ENCODE measurements at places on chromosomes 12 and 14.

DNA sequence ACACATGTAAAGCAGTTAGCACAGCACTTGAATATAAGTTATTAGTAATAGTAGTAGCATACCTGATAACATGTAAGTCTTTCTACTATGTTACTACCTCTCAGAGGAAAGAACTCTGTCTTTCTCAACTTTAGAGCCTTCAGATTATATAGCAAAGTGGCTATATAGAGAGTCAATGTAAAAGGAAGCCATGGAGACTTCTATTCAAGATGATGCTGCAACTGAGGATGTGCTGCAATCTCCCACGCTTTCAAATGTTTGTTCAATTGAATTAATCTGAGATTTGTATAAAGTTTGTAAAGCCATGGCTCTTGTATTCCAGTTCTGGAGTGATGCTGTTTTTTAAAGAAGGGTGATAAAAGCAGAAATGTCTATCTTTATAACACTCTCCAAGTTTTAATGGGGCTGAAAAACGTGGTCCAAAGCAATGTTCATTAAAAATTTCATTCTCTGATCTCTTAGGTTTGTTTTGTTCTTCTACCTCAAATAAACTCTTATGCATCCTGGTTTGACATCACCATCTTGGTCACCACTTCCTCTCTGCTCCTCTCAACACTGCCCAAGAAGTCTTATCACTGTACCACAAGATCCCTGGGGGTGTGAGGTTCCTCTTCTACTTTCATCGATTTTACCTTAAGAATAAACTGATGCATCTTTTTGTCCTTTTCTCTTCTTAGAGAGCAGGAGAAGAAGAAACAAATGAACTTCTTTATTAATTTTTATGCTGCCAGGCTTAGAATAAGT, 40.6 kb downstream of the C12orf42 start:
- DNase-seq, result no peak

- DNase-seq, result no peak
These were observed 191.9 kb downstream of the RAD51B start for GRCh38 chr14:68011406-68012028.

DNA sequence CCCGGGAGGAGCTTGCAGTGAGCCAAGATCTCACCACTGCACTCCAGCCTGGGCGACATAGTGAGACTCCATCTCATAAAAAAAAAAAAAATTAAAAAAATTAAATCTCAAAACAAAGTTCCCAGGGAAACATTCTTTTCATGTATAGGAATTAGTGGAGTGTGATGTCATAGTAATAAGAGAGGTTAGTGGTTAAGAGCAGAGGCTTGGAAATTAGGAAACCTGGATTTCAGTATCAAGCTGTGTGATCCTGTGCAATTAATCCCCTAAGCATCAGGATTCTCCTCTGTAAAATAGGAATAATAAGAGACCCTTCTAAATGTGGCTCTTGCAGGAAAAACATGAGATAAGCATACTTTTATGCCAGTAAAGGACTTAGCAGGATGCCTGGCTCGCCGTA, 3.1 kb upstream of the TXNRD1 start:
- DNase-seq, result no peak

DNA sequence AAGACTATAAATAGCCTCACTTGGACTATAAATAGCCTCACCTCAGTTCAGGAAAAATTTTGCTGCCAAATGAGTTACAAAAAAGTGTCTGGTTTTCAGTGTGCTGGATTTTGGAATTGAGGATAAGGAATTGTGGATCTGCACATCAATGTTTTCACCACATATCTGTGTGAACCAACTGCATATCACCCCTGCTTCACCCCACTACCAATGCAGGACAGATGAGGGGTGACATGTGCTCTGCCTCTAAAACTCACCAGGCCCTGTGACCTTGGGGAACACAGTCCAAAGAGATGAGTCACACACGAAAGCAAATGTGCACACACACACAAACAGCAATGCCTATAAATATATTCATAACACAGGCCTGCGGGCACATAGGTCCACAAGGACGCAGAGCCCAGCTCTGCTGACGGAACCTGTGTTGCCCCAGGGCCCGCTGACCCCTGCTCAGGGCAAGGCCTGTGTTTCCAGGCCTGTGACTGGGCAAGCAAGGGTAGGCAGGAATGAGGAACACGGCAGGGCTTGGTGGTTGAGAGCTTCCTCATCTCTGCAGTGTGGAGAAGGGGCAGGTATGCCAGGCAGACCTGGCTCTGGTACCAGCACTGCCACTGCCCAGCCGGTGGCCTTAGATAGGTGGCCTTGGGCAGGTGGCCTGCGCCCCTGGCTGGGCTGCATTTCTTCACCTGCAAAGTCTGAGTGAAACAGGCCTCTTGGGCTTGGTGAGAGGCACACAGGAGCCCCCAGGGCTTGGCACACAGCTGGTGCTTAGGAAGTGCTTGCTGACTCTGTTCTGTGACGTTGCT, 82.4 kb downstream of the ARL6IP4 start:
- peak; percentile 67 for DNase-seq

GRCh38 chr12:119211884-119212283, 33.2 kb downstream of the HSPB8 start:
- no peak for DNase-seq

DNA sequence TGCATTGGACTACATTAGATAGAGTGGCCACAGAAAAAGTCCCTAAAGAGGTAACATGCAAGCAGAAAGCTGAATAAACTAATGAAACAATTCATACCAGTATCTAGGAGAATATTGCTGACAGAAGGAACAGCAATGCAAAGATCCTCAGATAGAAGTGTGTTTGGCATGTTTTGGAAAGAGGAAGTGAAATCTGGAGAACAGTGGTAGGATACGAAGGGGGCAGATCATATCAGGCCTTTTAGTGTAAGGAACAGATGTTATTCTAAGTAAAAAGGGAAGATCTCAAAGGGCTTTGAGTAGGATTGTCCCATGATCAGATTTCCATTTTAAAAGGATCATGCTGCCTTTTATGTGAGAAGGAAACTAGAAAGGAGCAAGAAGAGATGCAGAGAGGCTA, 342.9 kb downstream of the PAWR start:
- no peak for DNase-seq

- DNase-seq, result no peak
These were observed 1214.3 kb upstream of the TMEM132C start for GRCh38 chr12:127052511-127053232.

DNA sequence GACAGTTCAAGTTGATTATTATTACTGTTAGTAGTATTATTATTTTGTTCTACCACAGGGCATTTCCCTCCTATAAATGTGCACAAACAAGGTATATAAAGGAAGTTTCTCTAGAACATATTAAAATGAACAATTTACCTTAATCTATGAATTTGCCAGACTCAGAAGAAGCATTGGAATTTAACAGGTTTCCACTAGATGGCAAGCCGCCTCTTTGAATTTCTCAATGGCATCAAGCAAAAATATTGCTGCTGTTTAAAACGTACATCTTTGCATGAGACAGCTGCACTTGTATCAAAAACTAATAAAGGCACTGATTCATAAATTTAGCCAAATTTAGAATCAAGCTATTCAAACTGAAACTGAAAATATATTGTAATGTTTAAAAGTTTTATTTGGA, 34.6 kb upstream of the MIS18BP1 start:
- no peak for DNase-seq

GRCh38 chr14:106848330-106849121, 1322.1 kb downstream of the TMEM121 start:
- DNase-seq, result no peak

GRCh38 chr14:69149461-69150244, 3.3 kb downstream of the DCAF5 start:
- no peak for DNase-seq

DNA sequence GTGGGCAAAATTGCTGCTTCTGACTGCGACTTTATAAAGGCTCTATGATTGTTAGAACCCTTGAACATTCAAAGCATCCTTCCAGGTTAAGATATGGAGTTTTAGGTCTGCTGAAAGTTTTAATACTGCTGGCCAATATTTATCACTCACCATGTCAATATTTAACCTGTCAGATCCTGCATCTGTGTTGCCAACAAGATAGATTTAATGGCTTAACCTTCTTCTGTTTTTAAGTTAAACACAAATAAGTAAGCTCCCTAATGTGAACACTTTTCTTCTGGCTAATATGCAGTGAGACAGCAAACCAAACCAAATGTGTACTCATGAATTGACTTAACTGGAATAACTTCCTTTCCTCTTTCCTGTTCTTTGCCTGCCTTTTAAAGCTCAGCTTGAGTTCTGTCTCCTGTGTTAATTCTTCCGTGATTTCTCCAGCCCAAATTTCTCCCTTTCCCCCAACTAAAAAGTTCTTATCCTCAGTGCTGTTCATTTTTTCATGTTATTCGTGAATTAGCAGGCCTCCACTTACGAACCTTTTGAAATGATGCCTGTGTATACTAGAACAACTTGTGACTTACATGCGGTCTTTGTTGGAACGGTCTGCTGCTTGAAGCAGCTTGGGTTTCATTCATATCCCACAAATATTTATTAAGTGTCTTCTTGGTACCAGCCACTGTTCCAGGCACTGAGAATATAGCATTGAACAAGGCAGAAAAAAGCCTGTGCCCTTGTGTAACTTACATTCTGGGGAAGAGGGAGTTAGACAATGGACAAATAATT, 9.1 kb downstream of the FBXW8 start:
- DNase-seq, result no peak

- no peak for DNase-seq
These were observed 128.6 kb downstream of the ZFP36L1 start for GRCh38 chr14:68664225-68664681.

GRCh38 chr14:67167420-67168109, 21.7 kb upstream of the GARIN2 start:
- no peak for DNase-seq

DNA sequence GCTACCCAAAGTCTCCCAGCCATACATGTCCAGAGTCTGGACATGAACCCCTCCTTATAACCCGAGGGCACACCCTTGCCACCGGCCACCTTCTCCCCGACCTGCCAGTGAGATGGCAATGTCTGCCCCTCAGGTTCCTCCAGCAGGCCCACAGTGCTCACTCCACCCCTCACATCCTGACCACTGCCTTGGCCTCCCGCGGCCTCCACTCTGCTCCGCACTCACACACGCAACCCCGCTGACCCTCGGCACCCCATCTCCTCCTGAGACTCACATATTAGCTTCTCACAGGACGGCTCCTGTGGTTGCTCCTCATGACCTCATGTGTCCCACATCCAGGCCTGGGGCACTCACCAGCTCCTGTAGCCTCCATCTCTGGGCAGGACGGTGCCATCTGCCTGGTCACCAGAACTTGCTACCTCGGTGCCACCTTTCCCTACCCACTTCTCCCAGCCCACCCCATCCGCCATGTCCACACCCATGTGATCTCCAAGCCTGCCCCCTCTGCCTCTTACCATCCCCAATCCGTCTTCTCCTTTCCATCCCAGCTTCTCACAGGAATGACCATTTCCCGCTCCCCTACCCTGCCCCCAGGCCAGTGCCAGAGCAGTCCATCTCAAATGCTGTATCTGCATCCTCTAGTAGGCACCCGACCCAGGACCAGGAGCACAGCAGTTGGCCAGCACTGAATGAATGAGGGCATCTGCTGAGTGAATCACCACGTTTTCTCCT, 198.6 kb upstream of the DIO3 start:
- no peak for DNase-seq

DNA sequence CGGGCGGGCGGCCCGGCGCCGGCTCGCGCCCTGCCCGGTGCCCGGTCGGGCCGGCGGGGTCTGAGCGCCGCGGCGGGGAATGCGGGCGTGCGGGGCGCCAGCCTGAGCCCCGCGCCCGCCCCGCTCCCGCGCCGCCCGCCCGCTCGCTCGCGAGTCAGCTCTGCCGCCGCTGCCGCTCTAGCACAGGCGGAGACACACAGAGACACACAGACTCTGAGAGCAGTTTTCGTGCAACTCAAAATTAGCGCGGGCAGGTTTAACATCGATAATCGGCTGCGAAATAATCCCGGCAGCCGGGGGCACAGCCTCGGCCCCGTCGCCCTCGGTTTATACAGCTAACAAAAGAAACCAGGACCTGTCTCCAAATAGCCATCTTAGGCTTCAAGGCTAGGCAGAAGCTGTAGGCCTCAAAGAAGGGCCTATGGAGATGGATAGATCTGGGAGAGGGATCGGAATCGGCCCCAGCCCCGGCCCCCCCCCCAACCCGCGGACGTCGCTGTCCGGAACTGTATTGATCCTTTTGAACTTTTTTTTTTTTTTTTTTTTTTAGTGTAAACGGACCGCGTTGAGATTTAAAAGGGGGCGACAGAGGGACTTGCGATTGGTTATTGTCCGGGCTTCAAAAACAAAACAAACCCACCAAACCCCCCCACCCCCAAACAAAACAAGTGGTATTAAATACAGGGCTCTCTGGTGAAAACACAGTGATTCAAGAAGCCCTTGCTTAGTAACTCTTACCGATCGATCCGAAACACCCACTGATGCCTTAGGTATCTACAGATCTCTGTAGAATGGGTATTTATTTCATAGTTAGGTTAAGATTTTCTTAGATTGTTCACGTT, 1.1 kb downstream of the ARID2 start:
- peak; percentile 67 for DNase-seq

DNA sequence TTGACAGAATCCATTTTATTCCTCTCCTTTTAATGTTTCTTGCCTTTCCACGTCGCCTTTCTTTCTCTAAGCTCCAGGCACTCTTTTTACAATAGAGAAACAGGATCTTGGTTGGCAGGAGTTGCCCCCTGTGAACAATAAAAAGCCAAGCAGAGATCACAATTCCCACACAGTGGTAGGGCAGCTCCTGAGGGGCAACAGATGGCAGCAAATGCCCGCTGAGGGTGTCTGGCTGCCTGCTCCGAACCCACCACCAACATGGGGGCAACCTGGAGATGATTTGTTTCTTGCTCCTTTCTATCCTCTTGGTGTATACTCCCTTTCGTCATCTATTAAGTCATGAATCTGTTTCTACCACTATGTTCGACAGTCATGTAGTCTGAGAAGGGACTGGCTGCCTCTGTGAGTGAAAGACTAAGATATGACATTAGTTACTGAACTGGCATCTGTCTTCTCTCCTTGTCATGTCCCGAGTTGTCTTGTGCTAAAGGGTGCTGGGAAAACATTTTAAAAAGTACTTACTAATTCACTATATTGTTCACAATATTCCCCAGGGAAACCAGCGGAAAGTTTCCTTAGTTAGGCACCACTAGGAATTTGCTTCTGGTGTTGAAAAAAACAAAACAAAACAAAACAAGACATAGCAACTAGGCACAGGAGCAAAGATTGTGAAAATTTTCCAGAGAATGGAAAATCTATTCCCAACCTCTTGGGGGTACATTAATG, 170.1 kb downstream of the STXBP6 start:
- no peak for DNase-seq

GRCh38 chr14:96592591-96593386, 90.6 kb downstream of the PAPOLA start:
- DNase-seq, result no peak
